ENCODE measurements at places on chromosomes 1 and 21.

- DNase-seq: no peak
These were observed 54.7 kb upstream of the GPR88 start for GRCh38 chr1:100483230-100483629.

GRCh38 chr1:17230671-17231310 is 18.1 kb upstream of the PADI3 start:
- DNase-seq: no peak

GRCh38 chr1:111742938-111743549 is 3.8 kb upstream of the INKA2 start:
- DNase-seq: no peak

DNA sequence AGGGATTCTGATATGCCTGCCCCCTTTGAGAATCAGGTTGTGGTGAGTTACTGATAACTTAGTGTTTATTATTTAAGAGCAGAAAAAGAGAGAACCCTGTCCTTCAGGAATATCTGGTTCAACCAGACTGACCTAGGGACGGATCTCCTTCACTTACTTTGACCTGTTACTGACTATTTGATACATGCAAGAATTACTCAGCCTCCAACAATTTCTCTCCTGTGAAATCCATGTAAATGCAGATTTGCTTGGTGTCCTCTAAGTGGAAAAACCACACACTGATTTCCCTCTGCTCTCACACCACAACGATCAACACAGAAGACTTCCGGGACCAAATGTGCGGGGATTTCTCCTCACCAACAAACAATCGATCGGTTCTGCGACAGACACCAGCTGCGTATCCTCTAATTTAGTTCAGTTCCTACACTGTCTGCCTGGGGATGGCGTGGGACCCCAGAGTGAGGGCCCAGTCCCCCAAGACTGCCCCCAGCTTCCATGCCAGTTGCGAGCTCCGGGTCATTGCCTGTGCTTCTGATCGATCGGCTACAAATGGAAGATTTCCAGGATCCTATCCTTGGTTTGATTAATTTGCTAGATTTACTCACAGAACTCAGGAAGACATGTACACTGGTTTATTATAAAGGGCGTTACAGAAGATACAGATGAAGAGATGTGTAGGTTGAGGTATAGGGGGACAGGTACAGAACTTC is 51.7 kb downstream of the BACE2 start:
- no peak for DNase-seq

GRCh38 chr1:95013950-95014574 is 58.7 kb downstream of the ALG14 start:
- DNase-seq: no peak

- DNase-seq: no peak
These were observed 69.0 kb upstream of the MUTYH start for GRCh38 chr1:45409276-45409675.

DNA sequence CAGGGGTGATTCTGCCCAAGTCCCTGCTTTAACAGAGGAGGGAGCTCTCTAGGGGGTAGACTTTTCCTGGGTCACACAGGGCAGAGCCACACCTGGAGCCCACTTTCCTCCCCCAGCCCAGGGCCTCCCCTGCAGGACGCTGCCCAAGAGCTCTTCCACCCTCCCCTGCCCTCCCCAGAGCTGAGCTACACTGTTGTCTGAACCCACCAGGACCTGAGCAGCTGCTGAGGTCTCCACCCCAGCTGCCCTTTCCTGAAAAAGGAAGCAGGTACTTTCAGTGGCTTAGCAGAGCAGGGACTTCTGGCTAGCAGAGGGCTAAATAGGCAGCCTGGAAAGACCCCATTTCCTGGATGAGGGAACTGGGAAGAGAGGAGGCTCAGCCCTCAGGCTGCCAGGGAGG is 169.3 kb upstream of the ETV3 start:
- DNase-seq: no peak

DNA sequence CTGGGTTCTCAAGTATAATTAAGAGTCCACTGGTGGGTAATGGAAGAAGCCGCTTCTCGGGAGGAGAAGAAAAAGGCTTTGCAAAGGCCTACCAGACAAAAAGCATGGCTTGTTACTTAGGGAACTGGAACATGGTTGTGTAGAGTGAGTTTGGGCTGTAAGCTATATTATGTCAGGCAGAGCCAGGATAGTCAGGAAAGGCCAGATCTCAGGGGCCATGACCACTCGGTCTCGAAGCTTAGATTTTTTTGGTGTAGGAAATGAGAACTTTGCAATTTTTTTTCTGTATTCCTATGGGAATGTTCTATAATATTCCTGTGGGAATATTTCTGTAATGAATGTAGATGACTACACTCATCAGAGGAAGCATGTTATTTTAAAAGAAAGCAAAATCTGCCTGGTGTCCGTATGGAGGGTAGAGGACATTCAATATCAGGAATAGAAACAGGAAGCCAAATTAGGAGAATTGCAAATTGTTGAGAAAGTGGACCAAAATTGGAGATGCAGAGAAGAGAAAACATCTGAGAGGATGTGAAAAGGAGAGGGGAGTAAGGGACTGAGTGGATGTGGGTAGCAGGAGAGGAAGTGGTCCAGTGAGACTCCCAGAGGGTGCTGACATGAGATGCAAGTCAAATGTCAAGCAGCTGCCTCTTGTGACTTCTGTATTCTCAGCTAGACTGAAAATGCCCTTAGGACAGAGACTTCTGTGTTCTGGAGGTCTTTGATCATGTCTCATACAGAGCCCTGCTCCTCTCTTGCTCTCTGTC is 45.2 kb upstream of the HAO2 start:
- DNase-seq: no peak

- DNase-seq: no peak
These were observed 53.9 kb downstream of the DMRTB1 start for GRCh38 chr1:53512807-53513755.

DNA sequence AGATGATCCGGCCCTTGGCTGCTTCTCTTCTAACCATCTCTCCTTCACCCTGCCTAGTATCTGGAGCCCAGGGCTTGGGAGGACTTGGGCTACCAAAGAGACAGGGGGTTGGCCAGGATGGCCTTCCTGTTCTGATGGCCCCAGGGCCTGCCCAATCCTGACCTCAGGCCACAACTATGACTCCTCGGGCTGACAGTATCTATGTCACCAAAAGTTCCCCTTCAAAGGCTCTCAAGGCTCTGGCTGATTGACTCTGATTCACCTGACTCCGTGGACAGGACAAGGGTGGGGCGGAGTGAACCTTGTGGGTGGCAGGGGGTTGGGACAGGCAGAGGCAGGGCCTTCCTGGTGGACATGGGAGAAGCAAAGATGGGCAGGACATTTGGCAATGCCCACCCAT is 12.7 kb downstream of the MEF2D start:
- no peak for DNase-seq

GRCh38 chr1:153357853-153358690 is at the start of gene S100A9:
Gene S100A9, plus strand, starts transcription at chr1:153357854. Its CDS starts 430 bp downstream, at chr1:153358284.
- no peak for DNase-seq

DNA sequence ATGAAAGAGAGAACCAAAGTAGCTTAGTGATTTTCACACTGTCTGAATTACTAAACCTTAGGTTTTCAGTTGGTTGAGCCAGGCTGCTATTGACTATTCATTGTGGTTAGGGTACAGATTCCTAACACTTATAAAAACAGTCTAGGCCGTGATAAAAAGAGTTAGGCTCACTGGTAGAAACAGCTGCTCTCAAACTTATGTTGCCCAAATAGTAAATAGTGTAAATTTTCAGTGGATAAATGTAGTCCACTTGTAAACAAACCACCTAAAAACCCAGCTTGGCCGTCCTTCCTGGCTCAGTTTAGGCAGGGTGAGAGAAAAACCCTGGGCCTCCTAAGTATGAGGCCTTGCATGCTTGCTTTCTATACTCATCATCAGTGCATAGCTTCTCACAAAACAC is 34.9 kb downstream of the ARID1A start:
- DNase-seq: no peak

DNA sequence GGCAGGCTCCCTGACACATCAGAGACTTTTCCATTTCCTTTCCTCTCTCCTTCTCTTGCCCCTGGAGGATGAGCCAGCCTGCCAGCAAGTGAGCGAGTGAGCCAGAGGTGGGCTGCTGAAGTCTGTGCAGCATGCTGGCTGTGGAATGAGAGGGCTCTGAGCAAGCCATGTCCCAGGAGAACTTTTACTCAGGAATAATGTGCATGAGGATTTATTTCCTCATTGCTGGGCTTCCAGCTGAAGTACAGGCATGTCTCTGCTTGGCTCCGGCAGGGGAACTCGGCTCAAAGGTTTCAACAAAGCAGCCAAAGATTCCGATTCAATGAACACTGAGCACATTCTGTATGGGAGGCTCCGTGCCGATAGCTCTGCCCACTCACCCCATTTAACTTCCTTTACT is 43.7 kb downstream of the UBIAD1 start:
- DNase-seq: peak; percentile 22

- no peak for DNase-seq
These were observed 27.9 kb downstream of the LRRC8B start for GRCh38 chr1:89552471-89553081.

DNA sequence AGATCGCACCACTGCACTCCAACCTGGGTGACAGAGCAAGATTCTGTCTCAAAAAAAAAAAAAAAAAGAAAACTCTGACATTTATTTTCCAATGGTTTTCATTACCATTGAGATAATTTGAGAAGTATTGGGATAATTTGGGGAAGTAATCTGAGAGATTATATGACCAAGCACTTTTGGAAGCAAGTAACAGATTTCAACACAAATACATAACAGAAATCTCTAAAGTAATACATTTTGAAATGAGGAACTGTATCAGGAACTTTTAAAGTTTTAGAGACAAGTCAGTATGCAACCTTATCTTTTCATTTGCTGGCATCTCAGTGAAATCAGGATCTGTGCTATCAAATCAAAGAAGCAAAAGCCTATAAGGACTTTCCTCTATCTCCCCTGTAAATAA is 25.4 kb upstream of the SLC16A1 start:
- no peak for DNase-seq

All from GOT3 (cell line).